T-cell (primary cell): ENCODE measurements at places on chromosomes 11 and 22.

DNA sequence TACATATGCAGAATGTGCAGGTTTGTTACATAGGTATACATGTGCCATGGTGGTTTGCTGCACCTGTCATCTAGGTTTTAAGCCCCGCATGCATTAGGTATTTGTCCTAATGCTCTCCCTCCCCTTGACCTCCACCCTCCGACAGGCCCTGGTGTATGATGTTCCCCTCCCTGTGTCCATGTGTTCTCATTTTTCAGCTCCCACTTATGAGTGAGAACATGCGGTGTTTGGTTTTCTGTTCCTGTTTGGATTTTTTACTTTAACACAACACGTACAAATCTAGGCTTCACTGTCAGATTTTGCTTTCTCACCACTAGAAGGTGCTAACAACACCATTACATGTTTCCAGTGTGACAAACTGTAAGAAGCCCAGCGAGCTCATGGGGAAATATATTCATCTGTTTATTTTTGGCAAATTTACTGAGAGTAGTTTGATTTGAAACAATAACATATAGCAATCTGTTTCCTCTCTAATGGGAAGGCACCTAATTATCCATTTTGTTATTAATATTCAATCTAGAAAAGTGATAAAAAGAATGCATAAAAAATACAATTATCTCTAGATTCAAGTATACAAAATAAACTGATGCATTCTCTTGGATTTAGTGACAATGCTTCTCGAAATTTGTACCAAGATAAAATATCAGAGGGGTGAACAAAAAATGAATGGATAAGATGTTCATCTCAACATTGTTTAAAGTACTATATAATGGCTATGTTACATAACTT lies 23.2 kb upstream of the BIRC3 start:
- DNase-seq = no peak

GRCh38 chr11:77249427-77249826 lies 52.1 kb downstream of the GDPD4 start:
- no peak for DNase-seq

DNA sequence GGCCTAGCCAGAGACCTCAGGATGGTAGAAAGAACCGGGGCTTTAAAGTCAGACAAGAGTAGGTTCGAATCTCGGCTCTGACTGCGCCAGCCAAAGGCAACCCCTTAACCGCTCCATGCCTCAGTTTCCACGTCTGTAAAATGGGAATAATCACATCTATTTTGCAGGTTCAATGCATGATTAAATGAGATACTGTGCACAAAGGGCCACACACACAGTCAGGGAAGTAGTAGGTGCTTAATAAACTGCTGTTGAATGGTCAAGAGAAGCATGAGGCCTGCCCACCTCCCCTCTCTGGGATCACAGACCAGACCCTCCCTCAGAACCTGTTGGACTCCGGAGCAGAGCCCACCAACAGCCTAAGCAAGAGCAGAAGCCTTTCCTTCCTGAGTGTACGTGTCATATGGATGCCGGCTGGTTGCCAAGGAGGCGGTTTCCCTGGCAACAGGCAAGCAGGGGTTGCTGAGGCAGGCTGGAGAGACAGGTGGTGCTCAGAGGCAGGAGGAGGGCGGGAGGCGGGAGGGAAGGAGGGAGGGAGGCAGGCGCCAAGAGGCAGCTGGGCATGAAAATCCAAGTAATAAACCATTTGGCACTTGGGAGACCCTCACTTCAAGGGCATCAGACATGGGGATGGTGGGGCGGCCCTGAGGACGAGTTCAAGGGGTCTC lies 43.9 kb downstream of the NFAM1 start:
- DNase-seq = no peak

- DNase-seq = no peak
Observed at GRCh38 chr22:22001664-22002525, 19.3 kb upstream of the TOP3B start.

DNA sequence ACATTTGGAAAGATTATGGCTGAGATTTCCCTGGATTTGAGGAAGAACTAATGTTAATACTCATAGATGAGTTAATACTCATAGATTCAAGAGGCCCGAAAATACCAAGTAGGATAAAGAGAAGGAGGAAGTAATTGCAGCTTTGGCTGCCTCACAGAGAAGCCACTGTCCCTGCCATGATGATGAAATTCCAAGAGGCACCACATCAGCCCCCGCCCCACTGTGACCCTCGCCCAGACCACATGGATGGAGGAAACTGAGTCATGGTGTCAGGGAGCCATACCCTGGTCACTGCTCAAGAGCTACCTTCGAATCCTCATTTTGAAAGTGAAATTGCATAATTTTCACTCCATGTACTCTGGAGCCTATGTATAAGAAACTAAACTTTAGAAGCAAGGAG lies 92.9 kb upstream of the SLC22A12 start:
- no peak for DNase-seq

DNA sequence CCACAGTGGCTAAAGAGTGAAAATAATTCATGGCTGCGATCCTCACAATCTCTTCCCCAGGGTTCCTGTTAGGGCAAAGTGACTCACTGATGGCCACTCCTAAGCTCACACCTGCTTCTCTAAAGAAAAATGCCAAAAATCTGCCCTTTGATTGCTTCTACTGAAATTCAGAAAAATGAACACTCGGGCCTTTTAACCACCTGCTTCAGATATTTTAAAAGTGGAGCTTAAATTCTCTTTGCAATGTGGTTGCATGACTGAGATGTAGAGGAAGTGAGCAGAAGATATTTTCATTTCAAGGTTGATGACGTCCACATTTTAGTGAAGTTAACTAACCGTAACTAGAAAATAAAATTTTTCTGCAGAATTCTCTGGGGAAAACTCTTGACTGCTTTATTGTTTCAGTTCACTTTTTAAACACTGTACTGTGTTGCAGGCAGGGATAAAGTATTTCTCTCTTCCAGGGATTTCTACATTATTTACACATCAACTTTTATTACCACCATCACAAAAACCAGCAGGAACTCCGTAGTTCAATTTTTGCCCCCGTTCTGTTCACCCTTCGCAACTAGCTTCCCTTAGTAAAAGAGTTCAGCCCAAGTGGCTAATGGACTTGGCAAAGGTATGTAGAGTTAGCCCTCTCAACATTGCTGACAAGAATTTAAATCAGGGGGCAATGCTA lies 8.5 kb downstream of the RAB30 start:
- no peak for DNase-seq

DNA sequence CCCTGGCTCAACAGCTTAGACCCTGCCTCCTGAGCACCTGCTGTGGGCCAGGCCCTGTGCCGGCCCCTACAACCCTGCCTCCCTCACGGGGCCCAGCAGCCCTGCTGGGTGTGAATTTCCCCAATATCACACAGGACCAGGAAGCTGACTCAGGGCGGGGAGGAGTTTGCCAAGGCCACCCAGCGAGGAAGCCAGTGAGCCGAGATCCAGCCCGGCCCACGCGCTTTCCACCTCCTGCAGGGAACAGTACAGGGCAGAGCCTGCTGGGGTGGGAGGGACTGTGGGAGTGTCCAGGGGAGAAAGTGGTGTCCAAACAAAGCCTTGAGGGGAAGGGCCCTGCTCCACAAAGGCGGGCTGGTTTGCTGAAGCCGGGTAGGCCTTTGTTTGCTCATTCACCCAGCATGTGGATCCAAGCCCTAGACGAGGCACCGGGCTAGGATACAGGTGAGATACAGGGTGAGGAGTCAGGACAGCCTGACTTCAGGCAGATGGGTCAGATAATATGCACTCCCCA lies 26.8 kb downstream of the RPL3 start:
- DNase-seq = no peak
